HL-60 (cell line): ENCODE measurements at places on chromosomes 5 and 9.

DNA sequence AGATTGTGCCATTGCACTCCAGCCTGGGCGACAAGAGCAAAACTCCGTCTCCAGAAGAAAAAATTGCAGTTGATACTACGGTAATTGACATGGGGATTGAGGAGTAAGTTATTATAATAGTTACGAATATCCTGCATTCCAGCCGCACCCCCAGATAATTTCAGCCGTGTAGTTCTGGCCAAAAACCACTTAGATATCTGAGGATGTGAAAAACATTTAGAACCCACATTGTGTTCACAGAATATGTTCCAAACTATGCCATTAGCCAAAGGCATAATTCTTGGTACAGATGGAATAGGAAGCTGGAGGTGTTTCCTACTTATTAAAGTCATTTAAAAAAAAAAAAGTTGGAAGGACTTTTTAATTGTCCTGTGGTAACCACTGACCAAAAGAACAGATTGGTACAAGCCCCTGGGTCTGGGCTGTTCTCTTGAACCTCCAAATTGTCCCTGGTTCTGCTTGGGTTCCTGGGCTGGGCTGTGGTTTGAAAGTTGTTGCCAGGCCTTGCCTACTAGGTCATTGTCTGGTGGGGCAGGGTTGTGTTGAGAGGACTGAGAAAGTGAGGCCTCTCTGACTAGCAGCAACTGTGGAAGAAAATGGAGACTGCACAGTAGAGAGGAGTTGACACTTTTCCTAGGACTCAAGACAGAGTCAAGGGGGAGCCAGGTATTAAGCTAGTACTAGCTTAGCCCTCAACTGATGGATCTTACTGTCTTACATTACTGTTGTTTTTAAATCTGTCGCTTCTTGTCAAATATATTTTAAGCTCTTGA, 198.8 kb downstream of the NR3C1 start:
- DNase-seq, result no peak

DNA sequence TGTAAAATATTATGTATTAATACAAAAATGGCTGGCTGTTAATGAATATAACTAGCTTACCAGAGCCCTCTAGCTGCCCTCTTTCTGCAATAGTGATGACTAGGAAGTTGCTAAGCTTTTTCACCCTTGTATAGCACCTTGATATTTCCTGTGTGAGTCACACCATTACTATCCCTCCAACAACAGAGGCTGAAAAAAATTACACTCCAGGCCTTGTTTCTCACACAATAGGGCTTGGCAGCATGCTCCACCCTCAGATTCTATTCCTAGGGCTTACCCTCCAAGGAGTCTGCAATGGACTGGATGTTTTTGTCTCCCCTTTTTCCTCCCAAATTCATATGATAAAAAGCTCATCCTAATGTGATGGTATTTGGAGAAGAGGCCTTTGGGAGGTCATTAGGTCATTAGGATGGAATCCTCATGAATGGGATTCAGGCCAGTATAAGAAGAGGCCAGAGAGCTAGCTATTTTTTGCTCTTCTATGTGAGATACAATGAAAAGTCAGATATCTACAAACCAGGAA, 184.6 kb upstream of the MAP1B start:
- DNase-seq, result no peak

GRCh38 chr5:60810438-60811085, 33.5 kb downstream of the ELOVL7 start:
- no peak for DNase-seq

GRCh38 chr9:108389056-108389455, 466.7 kb downstream of the ACTL7B start:
- no peak for DNase-seq

- DNase-seq, result no peak
Measured at GRCh38 chr9:34177593-34178435, 1.0 kb upstream of the UBAP1 start.

DNA sequence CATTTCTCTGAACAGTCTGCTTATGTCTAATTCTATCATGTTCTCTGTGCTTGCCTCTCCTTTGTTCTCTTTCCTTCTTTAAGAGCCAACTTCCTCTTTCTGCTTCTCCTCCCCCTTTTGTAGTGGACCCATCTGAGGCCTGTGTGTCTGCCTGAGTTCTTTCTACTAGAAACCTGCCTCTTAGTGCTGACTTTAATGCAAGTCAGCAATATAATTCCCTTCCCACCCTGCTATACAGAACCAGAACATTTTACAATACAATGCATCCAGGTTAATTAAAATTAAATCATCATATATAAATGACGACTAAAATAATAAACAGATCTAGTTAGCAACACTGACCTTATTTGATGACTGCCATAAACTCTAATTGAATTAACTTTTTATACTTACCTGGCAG, 82.6 kb upstream of the GAS1 start:
- DNase-seq, result no peak

GRCh38 chr5:42638972-42639371, 117.6 kb upstream of the CCDC152 start:
- no peak for DNase-seq

DNA sequence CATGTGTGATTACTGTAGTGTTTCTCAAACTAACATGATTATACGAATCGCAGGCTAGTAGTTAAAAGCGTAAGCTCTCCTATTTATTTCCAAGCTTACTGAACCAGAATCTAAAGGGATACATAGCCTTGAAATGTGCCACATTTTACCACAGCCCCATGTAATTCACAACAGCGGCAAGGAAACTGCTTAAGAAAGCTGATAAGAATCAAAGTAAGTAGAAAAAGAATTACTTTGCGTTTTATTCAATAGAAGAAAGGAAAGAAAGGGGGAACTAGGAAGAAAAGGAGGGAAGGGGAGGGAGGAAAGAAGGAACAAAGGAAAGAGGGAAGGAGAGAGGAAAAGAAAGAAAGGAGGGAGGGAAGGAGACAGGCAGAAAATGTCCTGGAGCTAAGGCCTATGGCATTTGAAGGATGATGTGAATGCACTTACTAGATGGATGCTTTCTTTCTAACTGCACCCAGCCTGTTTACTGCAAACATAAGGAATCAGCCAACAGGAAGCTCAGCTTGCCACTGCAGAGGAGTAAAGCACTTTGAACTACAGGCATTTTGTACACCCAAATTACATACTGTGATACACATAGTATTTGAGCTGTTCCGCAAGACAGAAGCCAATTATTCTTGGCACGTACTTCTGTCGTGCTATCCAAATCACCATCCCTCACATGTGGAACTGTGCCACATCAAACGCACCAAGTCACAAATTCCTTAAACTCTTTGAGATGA, 521.7 kb downstream of the RAB3C start:
- DNase-seq, result no peak

GRCh38 chr9:98995059-98995671, 51.5 kb downstream of the COL15A1 start:
- no peak for DNase-seq

GRCh38 chr9:126454215-126454614, 127.6 kb downstream of the MVB12B start:
- no peak for DNase-seq

DNA sequence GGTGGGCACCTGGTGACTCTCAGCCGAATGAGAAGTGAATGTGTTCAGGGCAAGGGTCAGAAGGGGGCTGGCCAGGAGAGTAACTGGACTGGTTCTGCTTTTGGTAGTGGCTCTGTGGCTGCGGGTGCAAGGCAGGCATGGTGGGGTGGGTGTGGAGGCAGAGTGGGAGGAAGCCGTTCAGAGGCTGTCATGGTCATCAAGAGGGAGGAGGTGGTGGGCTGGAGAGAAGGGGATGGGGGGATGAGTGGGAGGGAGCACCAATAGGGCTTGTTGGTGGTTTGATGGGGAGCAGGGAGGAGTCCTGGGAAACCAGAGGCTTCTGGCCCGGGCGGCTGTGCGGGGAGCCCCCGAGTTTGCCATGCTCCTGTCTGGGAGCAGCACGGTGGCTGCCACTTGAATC, 13.3 kb downstream of the FAM163B start:
- no peak for DNase-seq

- DNase-seq, result no peak
Measured at GRCh38 chr9:135039266-135039870, 48.1 kb upstream of the OLFM1 start.

DNA sequence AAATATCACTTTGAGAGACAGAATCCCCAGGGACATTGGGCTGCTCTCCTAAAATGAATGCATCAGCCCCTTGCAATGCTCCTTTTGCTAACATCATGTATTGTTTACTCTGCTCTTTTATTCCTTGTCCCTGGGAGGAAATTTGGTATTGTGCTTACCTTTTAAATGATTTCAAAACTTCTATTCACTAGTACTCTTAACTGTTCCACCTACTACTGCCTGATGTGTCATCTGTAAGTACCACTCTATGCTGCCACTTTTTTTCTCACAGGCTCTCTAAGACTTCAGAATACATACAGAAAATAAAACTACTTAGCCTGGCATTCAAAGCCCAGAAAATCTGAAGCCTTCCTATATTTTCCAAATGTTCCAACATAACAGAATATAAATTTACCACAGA, 667.2 kb downstream of the BRINP1 start:
- DNase-seq, result no peak

DNA sequence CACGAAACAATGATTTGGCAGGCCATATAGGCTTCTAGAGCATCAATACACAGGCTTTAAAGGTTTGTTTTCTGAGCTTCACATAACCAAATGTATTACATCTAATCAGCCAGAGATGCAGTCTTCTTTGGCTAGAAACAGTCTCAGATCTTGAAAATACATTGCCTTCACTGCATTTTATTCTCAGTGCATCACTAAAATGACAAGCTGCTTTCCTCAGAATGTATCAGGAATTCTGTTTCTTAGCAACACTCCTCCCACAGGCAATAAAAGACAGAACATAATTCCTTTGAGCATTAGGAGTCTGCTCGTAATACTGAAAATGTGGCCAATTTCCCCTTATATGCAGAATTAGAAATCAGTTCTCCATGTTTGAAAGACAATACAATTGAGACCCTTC, 36.9 kb downstream of the FEM1C start:
- DNase-seq, result no peak

DNA sequence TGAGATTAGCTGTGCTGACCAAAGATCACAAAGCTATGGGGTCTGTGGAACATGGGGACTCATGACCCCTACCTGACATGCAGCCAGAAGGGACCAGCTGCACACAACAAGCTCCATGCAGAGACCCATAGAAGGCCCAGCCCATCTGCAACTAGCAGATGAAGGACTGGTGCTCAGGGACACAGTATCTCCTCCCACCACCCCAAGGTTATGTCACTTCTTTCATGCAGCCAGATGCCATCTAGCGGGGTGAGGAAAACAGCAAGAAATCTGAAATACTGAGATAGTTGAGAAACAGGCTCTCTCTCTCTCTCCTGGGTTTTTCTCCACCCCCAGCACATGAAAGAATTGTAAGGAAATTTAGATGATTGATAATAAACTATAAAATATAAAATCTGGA, 161.3 kb upstream of the DAPK1 start:
- DNase-seq, result no peak

- DNase-seq, result no peak
Measured at GRCh38 chr9:81391457-81391825, 297.9 kb downstream of the TLE1 start.

DNA sequence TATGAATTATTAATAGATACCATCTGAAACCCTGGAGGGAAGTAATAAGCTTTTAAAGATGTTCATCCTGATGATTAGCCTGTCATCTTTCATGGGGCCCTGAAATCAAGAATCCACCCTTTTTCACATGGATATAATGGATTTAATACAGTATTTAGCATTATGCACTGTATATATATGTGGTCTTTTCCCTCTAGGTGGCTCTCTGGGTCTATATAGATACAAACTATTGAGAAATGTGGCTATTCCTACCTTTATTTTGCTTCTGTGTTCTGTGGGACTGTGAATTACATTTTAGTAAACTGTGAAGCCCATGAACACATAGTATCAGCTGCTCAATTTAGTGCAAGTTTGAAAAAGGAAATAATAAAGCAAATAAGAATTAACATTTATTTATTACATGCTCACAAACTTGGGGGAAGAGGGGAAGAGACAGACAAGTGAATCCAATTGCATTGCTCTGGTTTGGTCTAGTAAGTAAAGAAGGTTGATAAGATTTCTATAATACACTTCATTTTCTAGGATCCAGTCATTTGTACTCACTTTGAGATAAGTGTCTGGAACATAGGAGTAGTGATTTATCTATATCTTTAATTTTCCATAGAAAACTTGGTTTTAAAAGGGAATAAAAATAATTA, 112.2 kb downstream of the SCAMP1 start:
- DNase-seq, result no peak
